ENCODE measurements at places on chromosomes 2 and 18.
A peak's percentile ranks its signal among the peaks of the same experiment; 100 is the strongest.

DNA sequence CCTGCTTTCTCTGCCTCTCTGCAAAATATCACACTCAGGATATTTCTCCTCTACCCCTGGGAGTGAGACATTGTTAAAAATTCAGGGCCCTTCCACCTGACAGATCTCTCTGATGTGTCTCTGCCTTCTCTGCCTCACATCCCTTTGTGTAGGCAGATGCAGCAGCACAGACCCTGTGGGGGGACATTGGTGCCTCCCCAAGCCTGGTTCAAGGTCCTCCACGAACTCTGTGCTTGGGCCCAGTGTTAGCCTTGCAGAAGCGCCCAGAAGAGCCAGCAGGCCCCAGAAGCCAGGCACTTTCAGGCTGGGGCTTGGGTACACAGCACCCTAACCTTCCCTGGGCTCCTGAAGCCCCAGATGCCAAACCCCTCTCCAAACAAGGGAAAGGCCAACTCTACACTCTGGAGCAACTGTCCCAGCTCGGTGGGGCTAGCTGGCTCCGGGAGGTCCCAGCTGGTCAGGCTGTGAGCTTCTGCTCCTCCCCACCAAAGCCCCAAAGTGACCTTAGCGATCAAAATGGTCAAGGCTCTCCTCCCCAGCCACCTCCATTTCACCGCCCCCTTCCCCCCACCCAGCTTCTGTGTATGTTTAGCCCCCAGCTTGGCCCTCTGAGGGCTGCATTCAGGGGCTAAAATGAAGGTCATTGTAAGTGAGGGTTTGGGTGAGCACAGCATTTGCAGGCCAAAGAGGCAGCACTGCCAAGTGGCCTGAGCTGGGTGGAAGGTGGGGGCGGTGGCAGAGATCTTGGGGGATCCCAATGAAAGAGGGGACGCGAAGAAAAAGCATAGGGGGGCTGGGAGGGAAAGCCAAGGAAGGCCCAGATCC lies 2.6 kb downstream of the HOXD9 start:
- no peak for DNase-seq

GRCh38 chr18:79857082-79857671 lies 59.4 kb downstream of the KCNG2 start:
- DNase-seq = no peak

DNA sequence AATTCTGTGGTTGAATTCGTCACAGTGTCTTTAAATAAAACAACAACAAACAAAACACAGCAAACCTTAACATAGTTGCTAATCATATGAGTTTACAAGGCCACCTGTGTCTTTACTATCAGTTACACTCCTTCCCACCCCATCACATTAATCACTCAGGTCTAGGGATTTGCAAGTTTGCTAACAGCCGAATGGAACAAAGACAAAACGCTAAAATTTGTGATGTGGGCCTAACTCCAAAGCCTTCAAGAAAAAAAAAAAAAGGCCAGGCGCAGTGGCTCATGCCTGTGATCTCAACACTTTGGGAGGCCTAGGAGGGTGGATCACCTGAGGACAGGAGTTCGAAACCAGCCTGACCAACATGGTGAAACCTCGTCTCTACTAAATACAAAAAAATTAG lies 566 bp upstream of the POLI start:
- peak; percentile 58 for DNase-seq

DNA sequence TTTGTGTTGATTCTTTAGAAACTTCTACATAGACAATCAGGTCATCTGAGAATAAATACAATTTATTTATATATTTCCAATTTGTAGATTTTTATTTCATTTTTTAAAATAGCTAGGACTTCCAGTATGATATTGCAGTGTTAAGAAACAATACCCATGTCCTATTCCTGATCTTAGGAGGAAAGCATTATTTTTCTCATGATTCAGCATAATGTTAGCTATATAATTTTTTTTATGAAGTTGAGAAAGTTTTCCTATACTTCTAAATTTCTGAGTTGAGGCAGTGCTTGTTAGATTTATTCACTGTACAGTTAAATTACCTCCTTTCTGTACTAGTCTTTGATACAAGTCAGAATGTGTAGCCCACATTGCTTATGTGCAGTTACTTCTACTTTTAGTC lies 595.7 kb upstream of the HS6ST1 start:
- DNase-seq = no peak

DNA sequence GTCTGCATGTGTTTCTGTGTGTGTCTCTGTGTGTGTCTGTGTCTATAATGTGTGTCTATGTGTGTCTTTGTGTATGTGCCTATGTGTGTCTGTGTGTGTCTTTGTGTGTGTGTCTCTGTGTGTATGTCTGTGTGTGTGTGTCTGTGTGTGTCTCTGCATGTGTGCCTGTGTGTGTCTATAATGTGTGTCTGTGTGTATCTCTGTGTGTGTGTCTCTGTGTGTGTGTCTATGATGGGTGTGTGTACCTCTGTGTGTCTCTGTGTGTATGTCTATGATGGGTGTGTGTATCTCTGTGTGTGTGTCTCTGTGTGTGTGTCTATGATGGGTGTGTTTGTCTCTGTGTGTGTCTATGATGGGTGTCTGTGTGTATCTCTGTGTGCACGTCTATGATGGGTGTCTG lies 126.2 kb upstream of the GPC1 start:
- DNase-seq = no peak

DNA sequence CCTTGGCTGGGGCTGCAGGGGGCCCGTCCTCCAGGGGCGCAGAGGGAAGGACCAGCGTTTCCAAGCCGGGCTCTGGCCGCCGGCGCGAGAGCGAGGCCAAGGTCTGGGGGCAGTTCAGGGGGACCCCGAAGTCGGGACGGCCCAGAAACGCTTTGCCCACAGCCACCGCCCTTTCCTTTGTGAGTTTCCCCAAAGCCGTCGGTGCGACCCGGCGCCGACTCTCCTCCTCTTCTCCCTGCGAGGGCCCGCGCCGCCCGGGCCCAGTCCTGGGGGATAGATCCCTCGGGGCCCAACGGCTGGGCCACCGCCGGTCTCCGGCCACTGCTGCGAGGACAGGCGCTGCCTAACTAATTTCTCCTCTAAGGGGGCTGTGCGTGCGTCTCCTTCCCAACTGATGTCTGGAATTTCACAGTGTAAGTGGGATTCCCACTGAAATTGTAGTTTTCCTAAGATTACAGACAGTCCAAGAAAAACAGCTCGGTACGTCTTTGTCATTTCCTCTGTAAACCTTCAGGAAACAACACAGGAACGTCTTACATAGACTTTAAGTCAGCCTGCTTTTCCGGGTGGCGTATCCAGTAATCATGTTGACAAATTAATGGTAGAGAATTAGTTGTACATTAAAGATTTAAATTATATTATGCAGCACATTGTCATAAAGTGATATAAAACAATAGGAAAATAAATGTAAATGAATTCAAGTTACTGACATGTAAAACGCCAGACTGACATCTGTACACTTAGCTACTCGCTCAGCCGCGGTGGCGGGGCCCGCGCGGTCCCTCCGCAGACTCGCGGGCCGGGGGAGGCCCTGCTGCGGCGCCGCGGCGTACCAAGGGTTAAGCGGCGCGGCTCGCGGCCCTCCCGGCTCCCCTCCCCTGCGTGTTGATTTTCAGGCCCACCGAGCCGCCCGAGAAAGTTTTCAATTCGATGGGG lies 139.4 kb upstream of the SIX3 start:
- DNase-seq = no peak

DNA sequence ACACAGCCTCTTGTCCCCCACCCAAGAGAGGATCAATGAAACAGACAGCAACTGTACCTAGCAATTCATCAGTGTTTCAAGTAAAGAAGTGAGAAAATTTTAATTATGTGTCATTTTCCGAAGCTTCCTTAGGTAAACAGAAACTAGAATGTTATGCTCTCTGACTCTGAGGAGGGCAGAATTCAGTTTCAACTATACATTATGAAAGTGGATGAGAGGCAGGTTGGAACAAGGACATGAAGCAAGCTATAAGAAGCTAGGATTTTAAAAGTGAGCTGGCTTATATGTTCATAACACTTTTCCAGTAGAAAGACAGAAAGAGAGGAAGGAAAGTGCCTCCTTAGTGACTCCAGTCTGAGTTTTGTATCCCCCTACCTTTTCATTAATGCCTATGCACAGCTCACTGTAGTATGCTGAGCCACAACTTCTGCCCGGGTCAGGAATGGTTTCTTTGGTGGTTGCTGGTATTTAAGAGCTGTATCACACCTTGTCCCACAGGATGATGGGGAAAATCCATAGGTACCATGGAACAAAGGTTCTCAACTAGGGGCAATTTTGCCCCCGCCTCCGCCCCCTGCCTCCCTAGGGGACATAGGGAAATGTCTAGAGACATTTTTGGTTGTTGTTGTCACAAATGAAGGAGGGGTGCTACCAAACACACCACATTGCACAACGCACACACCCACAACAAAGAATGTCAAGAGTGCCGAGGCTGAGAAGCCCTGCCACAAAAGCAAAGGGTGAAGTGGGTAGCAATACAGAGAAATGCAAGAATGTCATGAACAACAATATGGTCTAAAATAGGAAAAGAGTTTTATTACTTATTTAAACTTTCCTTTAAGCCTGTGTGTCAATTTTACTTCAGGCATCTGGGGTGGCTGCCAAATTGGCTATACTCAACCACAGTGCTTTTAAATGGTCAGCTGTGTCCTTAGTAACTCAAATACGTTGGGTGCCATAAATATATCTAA lies 161.0 kb upstream of the ZFP36L2 start:
- DNase-seq = no peak

GRCh38 chr2:239271882-239272281 lies 128.9 kb downstream of the HDAC4 start:
- DNase-seq = no peak

DNA sequence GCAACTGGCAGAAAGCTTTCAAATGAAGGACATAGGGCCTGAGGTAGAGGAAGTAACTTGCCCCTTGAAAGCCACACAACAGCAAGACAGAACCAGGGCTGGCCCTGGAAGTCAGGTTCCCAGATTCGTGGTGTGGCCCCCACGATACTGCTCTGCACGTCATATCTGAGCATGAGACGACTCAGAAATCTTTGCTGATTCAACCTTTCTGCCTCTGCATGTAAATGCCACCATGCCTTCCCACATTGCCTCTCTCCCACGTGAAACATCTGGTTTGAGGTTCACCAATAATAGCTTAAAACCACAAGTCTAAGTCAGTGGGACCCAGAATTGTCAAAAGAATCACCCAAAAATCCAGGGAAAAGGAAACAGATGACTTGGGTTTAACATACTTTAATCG lies 214.0 kb upstream of the TRIB2 start:
- DNase-seq = no peak

DNA sequence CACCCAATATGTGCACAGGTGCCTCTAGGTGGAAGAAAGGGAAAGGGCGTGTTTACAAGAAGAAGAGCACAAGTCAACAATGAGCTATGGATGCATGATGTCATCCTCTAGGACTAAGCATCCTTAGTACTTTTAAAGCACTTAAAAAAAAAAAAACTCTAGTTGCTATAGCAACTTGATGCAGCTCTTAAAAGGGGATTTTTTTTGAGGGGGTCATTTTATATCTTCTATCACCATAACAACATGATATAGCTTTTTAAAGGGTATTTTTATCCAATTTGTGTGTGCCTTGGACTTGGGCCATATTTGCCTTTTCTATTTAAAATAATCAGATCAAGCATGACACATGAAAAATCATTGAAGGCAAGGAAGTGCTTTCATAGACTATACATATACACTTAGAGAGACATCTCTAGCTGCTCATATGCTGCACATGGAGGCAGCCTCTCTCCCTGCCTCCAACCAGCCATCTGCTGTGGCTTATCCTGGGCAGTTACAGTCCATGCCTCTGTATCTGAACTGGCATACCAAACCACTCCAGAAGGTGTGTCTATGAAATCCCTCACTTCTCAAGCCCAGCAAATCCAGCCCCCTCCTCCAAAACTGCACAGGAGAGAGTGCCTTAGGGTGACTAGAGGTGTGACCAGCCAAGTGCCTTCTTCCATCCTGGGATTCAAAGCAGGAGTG lies 165.4 kb downstream of the MSH2 start:
- no peak for DNase-seq

- no peak for DNase-seq
Observed at GRCh38 chr2:222569826-222570225, 86.1 kb downstream of the FARSB start.

DNA sequence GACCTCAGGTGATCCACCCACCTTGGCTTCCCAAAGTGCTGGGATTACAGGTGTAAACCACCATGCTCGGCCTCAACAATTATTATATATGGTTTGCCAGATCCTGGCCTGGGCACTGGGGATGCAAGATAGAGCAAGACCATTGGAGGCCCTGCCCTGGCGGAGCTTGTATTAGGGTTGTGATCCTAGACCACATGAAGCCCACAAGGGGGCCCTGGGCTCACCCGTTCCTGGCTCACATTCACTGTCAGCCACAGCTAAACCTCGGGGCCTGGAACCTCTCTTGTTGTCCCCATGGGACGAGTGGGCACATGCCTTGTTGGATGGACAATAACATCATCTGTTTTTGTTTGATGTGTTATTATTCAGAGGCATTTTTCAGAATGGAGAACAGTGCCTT lies 14.9 kb downstream of the HPCAL1 start:
- DNase-seq = no peak

DNA sequence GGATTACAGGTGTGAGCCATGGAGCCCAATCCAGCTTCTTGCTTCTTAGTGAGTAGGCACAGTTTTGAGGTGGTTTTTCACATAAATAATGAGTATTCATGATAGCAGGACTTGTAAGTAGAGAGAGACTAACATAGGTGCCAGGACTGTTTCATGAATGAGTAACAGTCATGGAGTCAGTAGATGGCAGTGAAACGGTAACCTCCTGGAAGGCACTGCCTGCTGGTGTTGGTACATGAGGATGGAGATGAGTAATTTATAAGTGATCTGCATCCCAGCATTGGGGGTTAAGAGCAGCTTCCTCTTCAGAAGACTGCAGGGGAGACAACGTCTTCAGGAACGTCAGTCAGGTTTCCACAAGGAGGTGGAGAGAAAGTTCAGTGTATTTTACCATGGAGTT lies 143.8 kb downstream of the HAUS1 start:
- no peak for DNase-seq

DNA sequence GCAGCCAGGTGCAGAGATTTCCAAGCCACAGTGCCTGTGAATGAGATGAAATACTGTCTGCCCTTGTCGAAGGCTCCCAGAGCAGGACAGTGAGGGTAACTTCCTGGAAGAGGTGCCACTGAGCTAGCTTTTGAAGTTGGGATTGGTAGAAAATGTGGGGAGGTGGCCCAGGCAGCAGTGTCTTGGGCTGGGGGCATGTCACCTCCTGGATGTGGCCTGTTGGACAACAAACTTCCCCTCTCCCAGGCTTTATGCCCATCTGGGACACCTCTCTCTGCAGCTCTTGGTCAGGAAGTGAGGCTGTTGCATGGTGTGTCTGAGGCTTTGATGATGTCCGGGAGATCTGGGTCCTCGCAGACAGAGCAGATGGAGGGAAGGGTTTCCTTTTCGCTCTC lies 151.4 kb downstream of the DYSF start:
- no peak for DNase-seq

GRCh38 chr2:101682311-101682710 lies 15.2 kb upstream of the MAP4K4 start:
- DNase-seq = peak; percentile 72

GRCh38 chr18:27619906-27620305 lies 434.8 kb upstream of the CHST9 start:
- DNase-seq = no peak

GRCh38 chr2:132725748-132726147 lies 55.7 kb upstream of the LYPD1 start:
- no peak for DNase-seq

All from erythroblast (primary cell).